ENCODE measurements at places on chromosomes 11 and 22.

GRCh38 chr11:110972640-110973039 is 260.4 kb upstream of the ARHGAP20 start:
- peak; percentile 37 for DNase-seq

DNA sequence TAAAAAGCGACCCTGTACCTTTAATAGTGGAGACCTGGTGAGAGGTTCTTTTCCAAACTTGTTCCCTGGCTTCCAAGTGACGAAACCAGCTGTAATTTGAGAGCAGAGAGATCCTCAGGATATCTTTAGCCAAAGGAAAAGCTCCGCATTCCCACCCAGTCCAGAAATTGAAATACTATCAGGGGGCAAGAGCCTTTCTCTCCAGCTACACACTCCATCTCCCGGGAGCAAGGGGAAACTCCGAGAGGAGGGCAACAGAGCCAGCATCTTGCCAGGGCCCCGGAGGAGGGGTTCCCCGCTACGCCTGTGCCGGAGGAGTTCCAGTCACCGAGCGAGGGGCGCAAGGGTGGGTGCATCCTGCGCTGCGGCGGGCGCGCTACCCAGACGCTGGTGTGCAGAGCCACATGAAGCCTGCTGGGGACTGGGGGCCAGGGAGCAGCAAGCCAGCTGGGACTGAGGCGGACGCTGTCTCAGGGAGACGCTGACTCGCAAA is at the start of gene FIBIN:
FIBIN (plus strand) TSS at position 148 of the 493 bp plus-strand sequence. CDS start 415 bp downstream, outside the sequence.
- DNase-seq = peak; percentile 31

DNA sequence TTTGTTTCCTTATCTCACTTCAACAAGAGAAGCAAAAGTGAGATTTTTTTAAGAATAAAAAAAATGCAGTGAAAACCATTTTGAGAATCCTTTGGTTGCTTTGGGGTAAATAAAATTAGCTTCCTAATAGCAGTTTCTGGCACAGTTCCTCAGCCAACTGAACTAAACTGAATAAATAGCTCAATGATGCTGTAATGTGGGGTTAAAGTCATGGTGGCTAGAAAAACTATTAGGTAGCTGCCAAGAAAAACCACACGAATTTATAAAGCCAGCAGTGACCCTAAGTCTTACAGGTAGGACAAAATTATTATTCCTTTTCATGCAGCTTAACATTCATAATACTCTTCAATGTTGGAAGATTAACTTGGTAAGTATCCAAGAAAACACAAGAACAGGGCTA is 142.4 kb downstream of the APIP start:
- DNase-seq = no peak

GRCh38 chr11:10474551-10474950 is 19.5 kb downstream of the AMPD3 start:
- DNase-seq = no peak

DNA sequence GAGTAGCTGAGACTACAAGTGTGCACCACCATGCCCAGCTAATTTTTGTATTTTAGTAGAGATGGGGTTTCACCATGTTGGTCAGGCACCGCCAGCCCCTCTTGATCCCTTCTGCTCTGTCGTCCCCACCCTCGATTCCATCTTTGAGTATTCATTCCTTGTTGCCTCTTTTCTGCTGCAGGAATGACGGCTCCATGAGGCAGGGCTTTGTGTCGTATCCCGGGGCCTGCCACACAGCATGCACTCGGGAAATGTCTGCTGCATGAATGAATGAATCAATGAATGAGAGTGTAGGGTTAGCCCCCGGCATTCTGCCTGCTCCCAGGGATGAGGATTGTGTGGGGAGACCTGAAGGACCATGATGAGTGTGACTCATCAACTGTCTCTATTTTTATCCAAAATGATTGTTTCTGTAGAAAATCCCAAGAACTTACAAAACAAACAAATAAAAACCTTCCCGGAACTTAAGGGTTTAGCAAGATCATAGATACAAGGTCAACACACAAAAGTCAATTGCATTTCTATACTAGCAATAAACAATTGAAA is 54.6 kb upstream of the SLC22A12 start:
- DNase-seq = no peak

DNA sequence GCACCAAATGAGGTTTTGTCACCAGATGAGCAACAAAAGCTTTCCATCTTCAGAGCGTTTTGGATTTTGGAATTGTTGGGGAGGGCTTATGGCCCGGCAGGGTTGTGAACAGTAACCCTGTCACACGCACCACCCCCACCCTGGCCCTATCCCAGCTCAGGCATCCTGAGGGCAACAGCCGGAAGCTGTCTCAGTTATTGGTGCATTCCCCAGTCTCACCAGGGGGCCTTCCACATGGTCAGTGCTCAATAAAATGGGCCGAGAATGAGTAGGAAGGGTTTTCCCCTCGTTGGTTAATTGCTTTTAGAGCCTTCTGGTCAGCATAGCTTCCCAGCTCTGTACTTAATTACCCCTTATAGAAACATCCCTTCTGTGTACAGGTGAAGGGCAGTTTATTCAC is 46.0 kb downstream of the LRP5 start:
- DNase-seq = no peak

DNA sequence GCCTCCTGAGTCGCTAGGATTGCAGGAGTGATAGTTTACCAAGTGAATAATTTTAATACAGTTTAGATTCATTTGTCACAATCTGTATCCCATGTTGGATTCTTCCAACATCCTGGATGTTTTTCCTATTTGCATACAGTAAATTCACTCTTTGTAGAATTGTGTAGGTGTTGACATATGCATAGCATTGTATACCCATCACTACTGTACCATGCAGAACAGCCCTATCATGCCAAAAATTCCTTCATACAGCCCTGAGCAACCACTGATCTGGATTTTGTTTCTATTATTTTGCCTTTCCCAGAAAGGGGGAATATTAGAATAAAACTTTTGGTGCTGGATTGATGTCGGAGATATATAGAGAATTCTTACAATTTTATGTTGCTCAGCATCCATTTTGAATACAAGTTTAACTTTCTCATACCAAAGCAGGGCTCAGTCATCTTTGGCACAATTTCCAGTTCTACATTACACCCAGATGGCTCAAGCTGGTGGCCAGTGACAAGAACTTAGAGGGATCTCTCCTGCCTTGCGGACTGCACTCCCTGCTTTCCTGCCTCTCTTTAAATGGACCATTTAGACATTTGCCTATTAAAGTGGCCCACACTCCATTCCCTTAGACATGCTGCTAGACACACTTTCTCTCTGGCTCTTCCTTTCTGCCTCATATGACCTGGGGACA is 45.4 kb upstream of the CFAP300 start:
- DNase-seq = no peak

GRCh38 chr11:70517203-70517602 is 118.9 kb downstream of the CTTN start:
- no peak for DNase-seq

Data from epithelial cell of esophagus (primary cell).